ENCODE measurements at places on chromosomes 6 and 20.

- no peak for DNase-seq
These were observed 24.1 kb upstream of the IPCEF1 start for GRCh38 chr6:154380741-154381140.

- DNase-seq, result no peak
These were observed 30.5 kb downstream of the FAM8A1 start for GRCh38 chr6:17630511-17631073.

DNA sequence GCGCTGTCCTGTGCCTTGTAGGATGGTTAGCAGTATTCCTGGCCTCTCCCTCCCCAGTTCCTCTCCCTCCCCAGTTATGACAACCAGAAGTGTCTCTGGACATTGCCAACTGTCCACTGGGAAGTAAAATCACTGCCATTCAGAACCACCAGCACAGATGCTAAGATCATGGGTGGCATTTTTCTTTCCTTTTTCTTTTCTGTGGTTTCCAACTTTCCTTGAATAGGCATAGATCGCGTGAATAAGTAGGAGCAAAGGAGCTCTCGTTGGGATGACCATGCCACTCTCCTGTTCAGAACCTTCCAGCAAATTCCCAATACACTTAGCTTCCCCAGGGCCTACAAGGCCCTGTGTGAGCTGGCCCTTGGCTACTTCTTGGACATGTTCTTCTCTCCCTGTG lies 59.0 kb downstream of the EYA2 start:
- DNase-seq, result no peak

DNA sequence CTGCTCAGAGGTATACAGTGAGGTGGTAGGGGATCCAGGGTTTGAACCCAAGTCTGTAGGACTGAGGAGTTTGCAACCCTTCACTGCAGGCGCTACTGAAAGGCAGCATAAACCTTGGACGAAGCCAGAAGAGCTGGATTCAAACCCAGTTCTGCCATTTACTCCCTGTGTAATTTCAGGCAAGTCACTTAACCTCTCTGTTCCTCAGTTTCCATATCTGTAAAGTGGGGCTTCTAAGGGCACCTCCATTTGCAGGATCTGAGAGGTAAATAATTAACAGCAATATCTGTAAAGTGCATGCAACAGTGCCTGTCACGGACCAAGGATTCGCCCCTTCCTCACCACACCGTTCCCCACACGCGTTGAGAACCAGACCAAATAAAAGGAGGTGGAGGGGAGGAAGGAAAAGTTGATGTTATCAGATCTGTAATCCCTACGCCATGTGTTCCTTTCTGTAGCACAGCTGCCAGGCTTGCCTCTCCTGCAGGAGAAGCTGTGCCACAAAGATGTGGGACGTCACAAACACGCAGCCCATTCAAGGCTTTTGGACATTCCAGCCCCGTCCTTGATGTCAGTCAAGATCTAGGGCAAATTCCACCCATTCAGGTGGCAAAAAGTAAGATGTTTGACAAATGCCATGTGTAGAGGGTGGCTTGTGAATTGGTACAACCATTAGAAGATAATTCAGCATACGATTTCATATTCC lies 9.8 kb downstream of the RIPOR3 start:
- no peak for DNase-seq

GRCh38 chr6:38843798-38844197 lies 128.7 kb downstream of the DNAH8 start:
- DNase-seq, result no peak

GRCh38 chr20:30281584-30282197 lies 975.8 kb upstream of the DEFB115 start:
- no peak for DNase-seq

GRCh38 chr6:166406197-166406596 lies 23.5 kb upstream of the MPC1 start:
- no peak for DNase-seq

DNA sequence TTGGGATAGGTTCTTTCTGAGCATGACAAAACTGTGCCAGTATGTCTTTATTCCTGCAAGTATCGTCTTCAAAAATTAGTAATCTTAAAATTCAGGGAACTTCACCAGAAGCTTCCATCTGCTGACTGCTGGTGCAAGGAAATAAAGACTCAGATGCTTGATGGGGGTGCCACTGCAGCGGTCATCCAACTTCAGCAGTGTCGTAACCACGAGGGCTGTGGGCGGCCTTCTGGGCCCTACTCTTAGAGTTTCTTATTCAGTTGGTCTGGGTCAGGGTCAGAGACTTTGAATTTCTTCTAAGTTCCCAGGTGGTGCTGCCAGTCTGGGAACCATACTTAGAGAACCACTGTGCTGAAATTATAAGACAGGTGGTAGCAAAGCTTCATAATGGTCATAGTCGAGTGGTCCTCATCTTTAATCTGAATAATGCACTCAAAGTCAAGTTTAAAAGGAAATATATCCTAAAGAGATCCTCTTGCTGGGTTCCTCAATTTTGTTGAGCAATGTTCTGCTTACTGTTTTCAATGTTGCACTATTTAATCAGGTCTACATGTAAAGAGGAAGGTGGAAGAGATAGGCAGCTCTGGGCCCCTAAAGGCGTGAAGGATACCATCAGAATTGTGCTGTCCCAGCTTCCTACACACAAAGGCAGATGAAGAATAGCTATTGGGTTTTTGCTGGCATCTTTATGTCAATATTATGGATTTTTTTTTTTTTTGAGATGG lies 165.4 kb upstream of the GMDS start:
- DNase-seq, result no peak

DNA sequence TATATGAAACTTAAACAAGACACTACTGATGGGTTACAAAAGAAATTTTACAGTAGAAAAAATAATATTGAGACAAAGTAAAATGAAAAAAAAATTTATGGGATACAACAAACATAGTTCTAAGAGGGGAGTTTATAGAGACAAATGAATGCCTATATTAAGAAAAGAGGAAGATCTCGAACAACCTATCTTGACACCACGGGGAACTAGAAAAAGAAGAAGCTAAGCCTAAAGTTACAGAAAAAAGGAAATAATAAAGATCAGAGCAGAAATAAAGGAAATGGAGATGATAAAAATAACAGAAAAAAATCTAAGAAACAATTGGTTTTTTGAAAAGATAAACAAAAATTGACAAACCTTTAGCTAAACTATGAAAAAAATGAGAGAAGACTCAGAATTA lies 9.1 kb upstream of the ECHDC1 start:
- no peak for DNase-seq

GRCh38 chr6:39313526-39314272 lies 520 bp downstream of the KCNK17 start:
- DNase-seq, result no peak

GRCh38 chr6:108438918-108439317 lies 121.8 kb upstream of the FOXO3 start:
- DNase-seq, result no peak

GRCh38 chr6:154466139-154466538 lies 44.3 kb downstream of the CNKSR3 start:
- no peak for DNase-seq

DNA sequence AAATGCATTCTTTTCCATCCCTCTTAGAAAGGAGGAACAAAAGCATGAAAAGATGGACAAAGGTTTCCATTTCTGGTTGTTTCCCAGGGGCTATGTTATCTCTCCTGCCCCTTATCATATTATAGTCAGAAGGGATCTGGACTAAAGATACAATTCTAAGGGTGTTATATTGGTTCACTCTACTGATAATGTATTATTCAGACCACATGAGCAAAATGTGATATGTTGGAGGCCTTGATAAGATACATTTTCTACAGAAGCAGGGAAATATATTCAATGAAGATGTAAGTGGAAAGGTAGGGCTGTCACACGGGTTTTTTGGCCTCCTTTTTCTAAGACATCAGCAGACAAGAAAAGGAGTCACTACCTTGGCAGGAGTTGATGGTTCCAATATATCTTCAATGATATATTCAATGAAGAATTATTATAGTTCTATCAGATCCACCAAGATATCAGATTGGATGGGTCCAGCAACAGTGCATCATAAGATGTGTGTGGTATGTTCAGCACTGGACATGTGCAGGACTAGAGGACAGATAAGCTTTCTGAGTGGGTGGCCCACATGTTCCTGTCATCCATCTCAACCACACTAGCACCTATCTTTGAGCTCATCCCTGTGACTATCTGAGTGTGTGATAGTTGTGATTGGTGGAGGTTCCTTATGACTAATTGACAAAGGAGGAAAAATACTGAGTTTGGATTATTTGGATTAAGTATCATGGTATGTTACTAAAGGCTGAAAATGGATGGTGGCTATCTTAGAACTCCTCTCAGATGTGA lies 5.7 kb upstream of the ZKSCAN3 start:
- no peak for DNase-seq

DNA sequence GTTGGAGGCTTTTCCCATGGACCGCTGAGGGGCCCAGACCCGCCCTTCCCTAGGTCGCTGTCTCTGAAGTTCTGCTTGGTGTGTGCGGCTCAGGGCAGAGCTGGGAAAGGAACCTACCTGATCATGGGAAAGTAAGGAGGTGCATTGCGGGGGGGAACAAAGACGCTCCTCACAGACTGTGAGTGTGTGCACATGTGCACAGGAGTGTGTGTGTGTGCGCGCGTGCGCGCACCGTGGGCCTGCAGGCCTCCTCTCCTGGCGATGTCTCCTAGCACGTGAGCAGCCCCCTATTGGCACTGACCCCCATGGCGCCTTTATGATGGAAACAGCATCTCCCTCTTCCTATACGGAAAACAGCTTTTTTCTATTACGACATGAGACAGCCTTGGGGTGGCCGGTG lies 224.1 kb downstream of the TAF4 start:
- DNase-seq, result no peak

DNA sequence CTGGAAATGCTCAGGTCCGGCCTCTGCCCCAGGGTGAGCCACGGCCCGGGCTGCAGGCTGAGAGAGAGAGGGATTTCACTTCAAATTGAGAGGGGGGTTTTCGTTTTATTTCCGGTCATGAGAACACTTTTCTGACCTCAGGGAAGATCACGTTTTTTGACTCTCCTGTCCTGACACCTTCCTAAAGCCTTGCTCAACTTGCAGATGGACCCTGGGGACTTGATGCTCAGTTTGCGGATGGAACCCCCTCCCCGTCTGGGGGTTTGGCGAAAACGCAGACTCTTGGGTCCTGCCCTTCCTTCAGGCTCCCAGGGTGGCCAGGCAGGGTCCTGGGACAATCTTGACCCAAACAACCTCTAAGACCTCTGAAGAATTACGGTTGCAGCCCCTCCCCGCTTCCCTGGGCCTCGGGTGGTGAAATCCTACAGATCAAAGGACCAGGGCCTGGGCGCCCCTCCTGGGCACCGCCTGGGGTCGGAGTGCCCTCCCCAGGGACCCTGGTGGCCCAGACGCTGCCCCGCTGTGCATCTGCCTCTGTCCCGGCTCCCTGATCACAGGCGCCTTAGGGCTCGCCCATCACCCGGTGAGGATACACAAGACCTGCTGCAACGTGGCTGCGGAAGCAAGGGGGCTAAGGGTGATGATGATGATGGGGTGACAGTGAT lies 148.2 kb downstream of the ERMARD start:
- no peak for DNase-seq

DNA sequence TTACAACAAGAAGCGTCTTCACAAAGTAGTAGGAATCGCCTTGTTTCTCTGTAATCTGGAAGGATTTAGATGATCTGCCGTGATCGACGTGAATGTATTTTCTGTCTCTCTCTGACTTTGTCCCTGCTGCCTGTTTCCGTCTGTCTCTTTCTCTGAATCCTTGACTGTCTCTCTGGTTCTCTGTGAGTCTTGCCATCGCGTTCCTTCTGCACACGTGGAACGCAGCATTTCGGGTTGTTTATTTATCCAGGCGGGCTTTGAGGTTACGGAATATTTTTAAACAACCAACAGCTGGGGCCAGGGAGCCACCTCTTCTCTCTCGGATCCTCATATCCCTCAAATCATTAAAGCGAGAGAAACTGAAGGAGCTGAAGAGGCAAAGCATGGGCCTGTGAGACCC lies 215.9 kb downstream of the ZDHHC14 start:
- DNase-seq, result no peak

DNA sequence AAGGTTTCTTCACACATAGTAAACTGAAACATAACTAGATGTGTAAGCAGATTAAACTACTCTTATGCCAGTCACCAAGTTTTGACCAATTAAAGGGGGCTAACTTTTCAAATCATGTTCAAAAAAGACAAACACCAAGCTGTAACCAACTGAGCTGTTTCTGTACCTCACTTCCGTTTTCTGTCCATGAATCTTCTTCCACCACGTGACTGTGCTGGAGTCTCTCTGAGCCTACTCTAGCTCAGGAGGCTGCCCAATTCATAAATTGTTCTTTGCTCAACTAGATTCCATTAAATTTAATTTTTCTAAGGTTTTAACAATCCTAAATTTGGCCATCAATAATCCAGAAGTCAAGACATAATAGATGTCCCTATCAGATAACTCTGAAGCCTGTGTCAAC lies 229.4 kb downstream of the FNDC1 start:
- no peak for DNase-seq

- DNase-seq, result no peak
These were observed 93.0 kb upstream of the ELOVL5 start for GRCh38 chr6:53441761-53442160.

GRCh38 chr6:144150710-144151657 lies 667 bp downstream of the STX11 start:
- peak; percentile 43 for DNase-seq

DNA sequence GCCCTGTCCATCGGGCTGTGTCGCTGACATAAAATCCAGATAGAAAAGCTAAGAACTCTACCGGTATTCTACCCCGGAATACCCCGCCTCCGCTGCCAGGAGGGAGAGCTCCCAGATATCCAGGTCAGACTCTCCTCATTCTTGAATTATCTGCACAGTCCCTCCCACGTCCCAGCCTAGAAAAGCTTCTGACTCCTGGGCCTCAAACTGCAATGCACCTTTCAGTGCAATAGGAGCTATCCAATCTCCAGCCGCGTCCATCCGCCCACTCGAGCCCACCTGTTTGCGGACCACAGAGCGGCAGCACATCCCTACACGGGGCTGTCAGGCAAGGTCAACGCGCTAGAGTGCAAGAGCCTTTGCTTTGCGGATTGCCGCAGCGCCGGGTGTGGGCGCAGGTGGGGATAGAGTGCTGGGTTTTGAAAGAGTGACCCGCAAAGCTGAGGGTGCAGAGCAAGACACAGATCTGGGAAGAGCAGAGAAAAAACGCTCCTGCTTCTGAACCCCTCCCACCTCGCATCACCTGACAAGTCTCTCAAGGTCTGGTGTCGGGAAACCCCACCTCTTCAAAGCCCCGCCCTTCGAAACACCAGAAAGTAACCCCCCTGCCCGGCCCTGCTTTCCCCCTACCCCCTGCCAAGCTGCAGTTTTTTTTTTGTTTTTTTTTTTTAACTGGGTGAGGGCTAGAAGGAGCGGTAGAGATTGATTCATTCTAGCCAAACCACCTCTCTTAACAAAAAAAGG lies 1.3 kb downstream of the TAPBP start:
- peak; percentile 76 for DNase-seq

Data from activated naive CD4-positive, alpha-beta T cell (primary cell).